Thymus (tissue), 14 donors: ENCODE measurements at places on chromosomes 6 and 20.

DNA sequence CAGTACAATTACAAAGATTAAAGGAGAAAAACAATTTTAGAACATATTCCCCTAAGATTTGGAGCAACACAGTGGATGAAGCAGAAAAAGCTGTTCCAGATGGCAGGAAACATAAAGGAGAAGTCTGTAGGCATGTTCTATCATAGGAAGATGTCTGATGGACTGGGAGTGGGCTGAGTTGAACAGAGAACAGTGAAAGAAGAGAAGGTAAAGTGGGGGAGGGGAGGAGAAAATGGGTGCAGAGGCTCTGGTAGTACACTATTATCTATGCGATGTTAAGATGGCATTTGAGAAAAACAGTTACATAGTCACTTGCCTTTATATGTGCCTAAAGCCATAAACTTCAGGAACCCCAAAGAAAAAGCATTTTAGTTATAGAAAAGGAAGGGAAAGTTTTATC lies 4.2 kb upstream of the PHIP start:
- no peak overlapping the region for H3K4me3 ChIP-seq
- H3K27ac ChIP-seq = no peak overlapping the region
- H3K27me3 ChIP-seq = no peaks in the 10 kb centered on the region
- DNase-seq = no peak
- no peaks in the 10 kb centered on the region for H3K4me1 ChIP-seq

DNA sequence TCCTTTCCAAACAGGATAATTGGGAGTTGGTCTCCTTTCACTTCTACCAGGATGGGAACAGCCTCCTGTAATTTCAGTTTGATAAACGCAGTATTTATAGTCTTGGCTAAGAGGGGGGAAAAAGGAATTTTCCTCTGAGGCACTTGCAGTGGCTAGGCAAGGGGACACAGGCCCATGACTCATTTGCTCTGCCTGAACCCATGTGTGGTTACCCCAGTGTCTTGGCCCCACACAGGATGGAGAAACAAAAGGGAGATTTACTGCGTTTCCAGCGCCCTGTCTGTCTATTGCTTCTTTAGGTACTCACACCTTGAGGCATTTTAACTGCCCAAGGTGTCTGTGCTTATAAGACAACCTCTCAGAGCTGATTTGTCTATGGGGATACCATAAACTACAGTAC lies 74.8 kb upstream of the NEDD9 start:
- H3K27ac ChIP-seq = no peak overlapping the region
- H3K4me3 ChIP-seq = no peak overlapping the region
- peaks cover 13% of the 10 kb centered on the region for H3K36me3 ChIP-seq
- H3K27me3 ChIP-seq = no peaks in the 10 kb centered on the region

DNA sequence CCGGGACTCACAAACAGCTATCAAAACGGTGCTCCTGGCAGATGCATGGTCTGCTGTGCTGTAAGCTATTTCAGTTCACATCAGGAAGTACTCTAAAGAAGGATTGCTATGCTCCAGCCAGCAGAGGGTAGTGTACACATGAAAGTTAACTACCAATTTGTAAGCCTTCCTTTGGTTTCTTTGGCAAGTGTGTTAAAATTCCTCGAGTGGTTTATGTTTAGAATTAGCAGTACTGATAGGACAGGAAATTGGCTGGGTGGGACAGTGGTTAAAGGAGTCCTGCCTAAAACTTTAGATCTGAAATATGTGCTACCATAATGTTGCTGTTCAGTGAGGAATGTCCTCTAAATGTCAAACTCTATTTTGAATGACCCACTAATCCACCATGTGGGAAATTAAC lies 47.4 kb downstream of the TRMT11 start:
- H3K27ac ChIP-seq = no peak overlapping the region
- no peak overlapping the region for H3K4me3 ChIP-seq
- no peaks in the 10 kb centered on the region for H3K36me3 ChIP-seq
- DNase-seq = peak; percentile 16
- H3K4me1 ChIP-seq = no peaks in the 10 kb centered on the region

- H3K4me3 ChIP-seq = no peak overlapping the region
- no peaks in the 10 kb centered on the region for H3K36me3 ChIP-seq
- H3K27ac ChIP-seq = no peak overlapping the region
- DNase-seq = no peak
These were observed 54.0 kb downstream of the ASXL1 start for GRCh38 chr20:32411955-32412706.

- H3K4me3 ChIP-seq = no peak overlapping the region
- H3K36me3 ChIP-seq = no peaks in the 10 kb centered on the region
- H3K27ac ChIP-seq = no peak overlapping the region
- DNase-seq = no peak
These were observed 320.2 kb upstream of the SULF2 start for GRCh38 chr20:48105526-48105925.

GRCh38 chr6:124234801-124235200 lies 431.1 kb downstream of the NKAIN2 start:
- H3K36me3 ChIP-seq = no peaks in the 10 kb centered on the region
- H3K27ac ChIP-seq = no peak overlapping the region
- H3K4me3 ChIP-seq = no peak overlapping the region
- H3K27me3 ChIP-seq = no peaks in the 10 kb centered on the region
- DNase-seq = no peak

DNA sequence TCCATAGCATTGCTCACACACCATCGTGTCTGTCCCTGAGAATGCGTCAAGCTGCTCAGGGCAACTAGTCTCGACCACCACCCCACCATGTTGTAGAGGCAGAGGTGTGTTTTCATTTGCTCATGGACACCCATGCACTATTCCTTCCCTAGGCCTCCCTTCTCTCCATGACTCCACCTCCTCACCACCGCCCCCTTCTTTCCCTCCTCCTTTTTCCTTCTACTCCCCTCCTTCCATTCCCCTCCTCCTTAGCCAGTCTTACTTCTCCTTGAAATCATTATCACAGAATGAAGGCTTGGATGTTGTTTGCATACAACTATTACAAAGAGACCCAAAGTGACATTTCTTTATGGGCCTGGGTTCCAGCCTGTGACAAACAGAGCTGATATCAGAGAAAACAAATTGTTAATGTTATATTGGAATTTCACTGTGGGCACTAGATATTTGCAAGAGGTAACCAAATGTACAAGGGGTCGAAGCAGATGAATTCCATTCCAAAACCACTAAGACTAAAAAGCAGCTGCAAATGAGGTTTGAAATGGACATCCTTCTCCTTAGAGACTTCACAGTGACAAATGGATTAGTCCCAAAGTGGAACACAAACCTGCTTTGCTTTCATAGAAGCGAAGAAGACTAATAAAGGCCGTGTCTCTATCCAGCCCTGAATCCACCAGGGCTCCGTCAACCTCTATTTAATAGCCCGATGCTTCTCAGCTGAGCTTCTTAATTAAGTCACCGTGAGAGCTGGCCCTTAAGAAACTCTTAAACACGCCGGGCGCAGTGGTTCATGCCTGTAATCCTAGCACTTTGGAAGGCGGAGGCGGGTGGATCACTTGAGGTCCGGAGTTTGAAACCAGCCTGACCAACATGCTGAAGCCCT lies 275.8 kb upstream of the SULF2 start:
- H3K4me3 ChIP-seq = no peak overlapping the region
- no peak overlapping the region for H3K27ac ChIP-seq
- no peaks in the 10 kb centered on the region for H3K4me1 ChIP-seq
- no peaks in the 10 kb centered on the region for H3K36me3 ChIP-seq

DNA sequence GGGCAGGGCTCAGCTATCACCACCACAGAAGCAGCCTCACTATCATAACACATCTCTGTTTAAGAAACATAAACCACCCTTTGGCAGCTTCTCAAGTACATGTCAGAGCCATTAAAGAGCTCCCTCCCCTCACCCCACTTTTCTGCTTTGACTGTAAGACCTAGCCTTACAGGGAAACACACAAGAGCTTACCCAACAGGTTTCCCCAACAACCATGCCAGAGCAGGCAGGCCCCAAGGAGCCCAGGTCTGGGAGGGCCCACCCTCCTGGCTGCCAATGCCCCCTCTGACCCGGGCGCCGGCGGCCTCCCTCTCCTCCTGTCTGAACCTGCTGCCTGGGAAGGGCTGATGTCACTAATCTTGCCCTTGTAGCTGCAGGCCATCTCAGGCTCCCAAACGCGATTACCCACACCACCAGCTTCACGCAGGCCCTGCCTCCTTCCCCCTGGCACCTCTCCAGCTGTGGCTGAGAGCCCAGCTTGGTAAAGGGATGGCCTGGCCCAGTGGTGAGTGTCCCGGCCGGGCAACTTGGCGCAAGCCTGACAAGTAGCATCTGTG lies 402.0 kb downstream of the MAFB start:
- H3K4me3 ChIP-seq = no peak overlapping the region
- H3K4me1 ChIP-seq = no peaks in the 10 kb centered on the region
- peak overlapping the region; percentile 25 for H3K27ac ChIP-seq
- H3K36me3 ChIP-seq = no peaks in the 10 kb centered on the region

- H3K4me3 ChIP-seq = no peak overlapping the region
- H3K27me3 ChIP-seq = peaks cover 27% of the 10 kb centered on the region
- no peak for DNase-seq
- H3K36me3 ChIP-seq = no peaks in the 10 kb centered on the region
- H3K27ac ChIP-seq = no peak overlapping the region
These were observed 28.4 kb upstream of the BTN3A2 start for GRCh38 chr6:26336355-26337198.

GRCh38 chr6:53829698-53830221 lies 35.0 kb downstream of the LRRC1 start:
- H3K4me1 ChIP-seq = peaks cover 4% of the 10 kb centered on the region
- H3K4me3 ChIP-seq = no peak overlapping the region
- DNase-seq = no peak
- no peak overlapping the region for H3K27ac ChIP-seq

- H3K4me1 ChIP-seq = no peaks in the 10 kb centered on the region
- no peaks in the 10 kb centered on the region for H3K27me3 ChIP-seq
- no peak overlapping the region for H3K4me3 ChIP-seq
- no peak overlapping the region for H3K27ac ChIP-seq
- no peaks in the 10 kb centered on the region for H3K36me3 ChIP-seq
These were observed 94.6 kb downstream of the FOXA2 start for GRCh38 chr20:22489626-22490286.

- peak overlapping the region; percentile 100 for H3K27ac ChIP-seq
- peak; percentile 62 for DNase-seq
- H3K4me1 ChIP-seq = peaks cover 39% of the 10 kb centered on the region
- peaks cover 29% of the 10 kb centered on the region for H3K36me3 ChIP-seq
These were observed 37.8 kb downstream of the HFE start for GRCh38 chr6:26124781-26125685.

GRCh38 chr6:10030942-10031537 lies 383.8 kb downstream of the TFAP2A start:
- H3K27ac ChIP-seq = no peak overlapping the region
- H3K4me1 ChIP-seq = no peaks in the 10 kb centered on the region
- no peaks in the 10 kb centered on the region for H3K27me3 ChIP-seq
- no peaks in the 10 kb centered on the region for H3K36me3 ChIP-seq
- no peak for DNase-seq
- no peak overlapping the region for H3K4me3 ChIP-seq

- no peak overlapping the region for H3K27ac ChIP-seq
- H3K4me1 ChIP-seq = peaks cover 13% of the 10 kb centered on the region
- H3K27me3 ChIP-seq = peaks cover 19% of the 10 kb centered on the region
- H3K4me3 ChIP-seq = peak overlapping the region; percentile 3
- H3K36me3 ChIP-seq = no peaks in the 10 kb centered on the region
- DNase-seq = no peak
These were observed 42.0 kb upstream of the LY86 start for GRCh38 chr6:6546318-6547109.

GRCh38 chr6:96836631-96837080 lies 621 bp downstream of the GPR63 start:
- no peaks in the 10 kb centered on the region for H3K36me3 ChIP-seq
- no peak overlapping the region for H3K27ac ChIP-seq
- H3K4me1 ChIP-seq = peaks cover 6% of the 10 kb centered on the region
- no peak for DNase-seq
- H3K27me3 ChIP-seq = peaks cover 23% of the 10 kb centered on the region

DNA sequence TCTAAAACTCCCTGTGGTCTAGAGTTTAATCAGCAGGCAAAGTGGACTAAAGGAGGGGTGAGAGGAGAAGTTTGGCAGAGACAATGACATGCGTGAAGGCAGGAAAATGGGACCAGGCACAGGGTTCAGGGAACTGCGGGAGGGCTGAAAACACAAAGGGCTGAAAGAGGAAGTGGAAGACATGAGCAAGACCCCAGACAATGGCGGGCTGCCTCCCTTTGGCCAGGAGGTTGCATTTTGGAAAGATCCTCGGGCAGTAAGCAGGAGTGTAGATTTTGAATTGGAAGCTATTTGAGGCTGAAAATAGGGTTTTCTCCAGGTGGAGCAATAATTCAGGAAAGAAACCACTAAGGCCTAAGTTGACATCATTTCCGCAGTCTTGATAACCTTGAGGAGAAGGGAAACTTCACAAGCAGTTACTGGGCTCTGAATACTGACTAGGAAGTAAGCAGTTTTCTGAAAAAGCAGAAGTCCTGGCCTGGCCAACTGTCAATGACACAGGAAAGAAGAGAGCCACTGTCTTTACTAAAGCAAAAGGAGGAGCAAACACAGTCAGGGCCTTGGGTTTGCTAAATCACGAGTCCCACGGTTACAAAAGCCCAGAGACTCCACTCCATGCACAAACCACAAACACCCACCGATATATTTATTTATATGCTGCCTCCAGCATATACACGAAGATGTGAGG lies 3.4 kb downstream of the LY86 start:
- H3K36me3 ChIP-seq = no peaks in the 10 kb centered on the region
- H3K27me3 ChIP-seq = no peaks in the 10 kb centered on the region
- DNase-seq = no peak

- peaks cover 65% of the 10 kb centered on the region for H3K36me3 ChIP-seq
- no peaks in the 10 kb centered on the region for H3K27me3 ChIP-seq
- H3K4me3 ChIP-seq = no peak overlapping the region
- no peak for DNase-seq
- peaks cover 21% of the 10 kb centered on the region for H3K4me1 ChIP-seq
These were observed 7.5 kb downstream of the BRD2 start for GRCh38 chr6:32975886-32976285.

- DNase-seq = no peak
- no peaks in the 10 kb centered on the region for H3K4me1 ChIP-seq
- H3K27ac ChIP-seq = no peak overlapping the region
- no peak overlapping the region for H3K4me3 ChIP-seq
These were observed 33.7 kb downstream of the PYGB start for GRCh38 chr20:25281541-25281991.

- no peaks in the 10 kb centered on the region for H3K4me1 ChIP-seq
- DNase-seq = no peak
- no peaks in the 10 kb centered on the region for H3K36me3 ChIP-seq
- no peak overlapping the region for H3K4me3 ChIP-seq
These were observed 531.0 kb upstream of the MMS22L start for GRCh38 chr6:97813889-97814567.

- DNase-seq = no peak
- no peak overlapping the region for H3K27ac ChIP-seq
These were observed 143.0 kb downstream of the FIG4 start for GRCh38 chr6:109834131-109834530.

GRCh38 chr6:147287869-147288271 lies 83.7 kb downstream of the STXBP5 start:
- DNase-seq = no peak
- H3K4me3 ChIP-seq = no peak overlapping the region
- H3K36me3 ChIP-seq = peaks cover 4% of the 10 kb centered on the region
- H3K4me1 ChIP-seq = no peaks in the 10 kb centered on the region
- H3K27ac ChIP-seq = no peak overlapping the region

GRCh38 chr20:58864346-58864745 lies 11.8 kb downstream of the GNAS start:
- no peaks in the 10 kb centered on the region for H3K4me1 ChIP-seq
- peaks cover 4% of the 10 kb centered on the region for H3K27me3 ChIP-seq
- no peak for DNase-seq
- no peak overlapping the region for H3K27ac ChIP-seq
- no peak overlapping the region for H3K4me3 ChIP-seq

GRCh38 chr6:20173833-20174792 lies 38.2 kb downstream of the MBOAT1 start:
- no peak overlapping the region for H3K4me3 ChIP-seq
- H3K4me1 ChIP-seq = peaks cover 7% of the 10 kb centered on the region
- no peak overlapping the region for H3K27ac ChIP-seq
- no peaks in the 10 kb centered on the region for H3K36me3 ChIP-seq
